CD8-positive, alpha-beta memory T cell (primary cell): ENCODE measurements at places on chromosomes 7 and 10.
A peak's percentile ranks its signal among the peaks of the same experiment; 100 is the strongest.

DNA sequence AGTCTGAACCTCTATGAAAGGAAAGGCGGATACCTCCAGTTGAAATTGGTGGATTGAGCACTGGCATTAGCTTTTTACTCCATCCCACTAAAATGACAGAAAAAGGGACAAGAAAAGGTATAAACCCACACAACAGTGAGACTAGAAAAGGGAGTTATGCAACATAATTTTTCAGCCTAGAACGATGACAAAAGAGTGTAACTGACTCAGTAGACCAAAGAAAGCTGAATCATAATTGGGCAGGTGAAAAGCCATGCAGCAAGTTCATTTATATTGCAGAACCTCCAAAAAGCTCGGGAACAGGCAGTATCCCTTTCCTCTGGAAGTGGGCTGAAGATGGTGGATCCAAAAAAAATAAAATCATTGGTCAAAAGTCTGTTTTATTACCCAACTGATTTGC, 30.5 kb upstream of the ZCCHC24 start:
- H3K36me3 ChIP-seq: no peaks in the 10 kb centered on the region
- no peaks in the 10 kb centered on the region for H3K27me3 ChIP-seq
- no peak overlapping the region for H3K4me3 ChIP-seq

DNA sequence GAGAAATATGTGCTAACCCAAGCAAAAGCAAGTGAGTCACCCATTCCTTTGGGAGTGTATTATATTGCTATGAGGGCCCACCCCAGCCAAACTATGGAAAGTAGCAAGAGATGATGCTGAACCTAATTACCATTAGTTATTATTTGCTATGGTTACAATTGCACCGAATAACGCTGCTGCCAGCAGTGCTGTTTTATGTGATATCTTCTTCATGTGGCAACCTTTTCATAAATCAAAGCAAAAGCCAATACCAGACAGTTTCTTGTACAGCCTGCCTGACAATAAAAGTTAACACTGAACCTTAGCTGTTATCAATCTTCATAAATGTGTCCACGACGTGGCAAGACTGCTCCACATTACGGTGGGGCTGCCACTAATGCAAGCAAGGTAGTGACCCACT, 241.7 kb upstream of the PLXNA4 start:
- DNase-seq: no peak
- no peak overlapping the region for H3K4me3 ChIP-seq
- no peak overlapping the region for H3K27ac ChIP-seq
- no peaks in the 10 kb centered on the region for H3K4me1 ChIP-seq

DNA sequence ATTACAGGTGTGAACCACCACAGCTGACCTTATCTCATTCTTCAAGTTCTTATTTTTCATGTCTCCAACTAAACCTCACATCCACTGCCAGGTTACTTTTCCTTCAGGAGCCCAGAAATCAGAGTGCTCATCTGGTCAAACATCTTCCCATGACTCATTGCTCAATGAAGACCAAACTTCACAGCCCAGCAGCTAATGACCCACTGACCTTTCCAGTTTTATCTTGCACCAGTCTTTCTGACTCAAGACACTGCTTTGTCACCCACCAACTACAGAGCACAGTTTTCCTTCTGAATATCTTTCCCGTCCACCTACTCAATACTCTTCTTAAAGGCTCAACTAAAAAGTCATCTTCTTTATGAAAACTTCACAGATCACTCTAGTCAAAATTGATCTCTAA, 245.1 kb downstream of the CHCHD3 start:
- H3K27me3 ChIP-seq: no peaks in the 10 kb centered on the region
- no peak overlapping the region for H3K4me3 ChIP-seq
- H3K36me3 ChIP-seq: no peaks in the 10 kb centered on the region
- H3K4me1 ChIP-seq: no peaks in the 10 kb centered on the region
- H3K27ac ChIP-seq: no peak overlapping the region

DNA sequence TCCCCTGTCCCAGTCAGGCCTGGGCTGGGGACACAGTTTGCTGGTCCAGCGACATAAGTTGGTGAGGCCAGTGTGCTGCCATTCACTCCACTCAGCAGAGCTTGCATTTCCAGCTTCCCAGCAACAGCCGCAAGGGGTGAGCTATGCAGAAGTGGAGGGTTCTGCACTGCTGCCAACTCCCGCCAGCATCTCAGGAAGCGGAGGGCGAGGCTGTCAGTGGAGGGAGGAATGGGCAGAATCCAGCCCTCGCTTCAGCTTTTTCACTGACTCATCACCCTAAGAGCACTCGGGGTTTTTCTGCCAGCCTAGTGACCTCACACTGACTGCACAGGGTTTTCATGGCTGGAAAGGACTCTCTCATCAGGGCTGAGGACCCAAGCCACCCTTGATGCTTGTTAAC, 625.1 kb upstream of the MKI67 start:
- H3K4me1 ChIP-seq: no peaks in the 10 kb centered on the region
- H3K27ac ChIP-seq: no peak overlapping the region
- H3K36me3 ChIP-seq: no peaks in the 10 kb centered on the region
- no peak for DNase-seq
- no peak overlapping the region for H3K4me3 ChIP-seq
- H3K27me3 ChIP-seq: no peaks in the 10 kb centered on the region

- no peak for DNase-seq
- H3K36me3 ChIP-seq: no peaks in the 10 kb centered on the region
- H3K4me3 ChIP-seq: no peak overlapping the region
- no peaks in the 10 kb centered on the region for H3K4me1 ChIP-seq
- no peak overlapping the region for H3K27ac ChIP-seq
- no peaks in the 10 kb centered on the region for H3K27me3 ChIP-seq
These were observed 98.6 kb upstream of the PHF14 start for GRCh38 chr7:10875080-10875479.

DNA sequence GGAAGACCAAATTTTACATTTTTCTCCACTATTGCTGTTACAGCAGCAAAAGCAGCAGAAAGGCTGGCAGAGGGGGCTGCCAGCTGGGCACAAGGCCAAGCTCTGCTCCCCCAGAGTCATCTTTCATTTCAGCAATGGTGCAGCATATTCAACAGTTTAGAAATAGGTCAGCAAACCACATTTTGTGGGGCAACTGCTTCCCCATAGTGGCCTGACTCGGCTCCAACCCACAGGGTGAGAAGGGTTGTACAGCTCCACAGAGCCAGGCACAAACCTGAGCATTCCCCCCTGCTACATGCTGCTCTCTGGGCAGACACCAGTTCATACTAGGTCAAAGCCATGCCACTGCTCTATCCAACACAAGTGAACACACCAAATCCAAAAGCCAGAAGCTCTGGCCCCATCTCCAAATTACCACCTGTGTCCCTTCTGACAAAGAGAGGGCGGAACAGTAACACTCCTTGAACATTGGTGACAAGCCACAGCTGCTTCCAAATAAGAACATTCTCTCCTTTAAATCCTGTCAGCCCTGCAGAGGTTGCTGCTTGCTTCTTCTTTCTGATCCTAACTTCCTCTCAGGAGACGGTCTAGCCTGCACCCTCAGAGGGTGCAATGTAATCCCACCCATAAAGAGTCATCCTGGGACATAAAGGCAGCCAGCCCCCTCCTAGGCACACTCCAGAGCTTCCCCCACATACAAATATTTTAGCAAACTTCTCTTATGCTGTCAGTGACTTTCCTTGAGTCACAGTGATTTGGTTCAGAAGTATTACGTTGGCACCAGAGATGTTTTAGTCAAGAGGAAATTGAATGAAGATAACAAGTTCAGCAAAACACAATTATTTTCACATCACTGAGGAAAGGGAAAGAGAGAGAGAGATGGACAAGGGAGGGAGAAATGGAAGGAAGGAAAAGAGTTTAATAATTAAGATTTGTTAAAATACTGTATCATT, 39.0 kb upstream of the SLIT1 start:
- H3K27ac ChIP-seq: no peak overlapping the region
- peaks cover 14% of the 10 kb centered on the region for H3K36me3 ChIP-seq
- no peak for DNase-seq
- no peak overlapping the region for H3K4me3 ChIP-seq

DNA sequence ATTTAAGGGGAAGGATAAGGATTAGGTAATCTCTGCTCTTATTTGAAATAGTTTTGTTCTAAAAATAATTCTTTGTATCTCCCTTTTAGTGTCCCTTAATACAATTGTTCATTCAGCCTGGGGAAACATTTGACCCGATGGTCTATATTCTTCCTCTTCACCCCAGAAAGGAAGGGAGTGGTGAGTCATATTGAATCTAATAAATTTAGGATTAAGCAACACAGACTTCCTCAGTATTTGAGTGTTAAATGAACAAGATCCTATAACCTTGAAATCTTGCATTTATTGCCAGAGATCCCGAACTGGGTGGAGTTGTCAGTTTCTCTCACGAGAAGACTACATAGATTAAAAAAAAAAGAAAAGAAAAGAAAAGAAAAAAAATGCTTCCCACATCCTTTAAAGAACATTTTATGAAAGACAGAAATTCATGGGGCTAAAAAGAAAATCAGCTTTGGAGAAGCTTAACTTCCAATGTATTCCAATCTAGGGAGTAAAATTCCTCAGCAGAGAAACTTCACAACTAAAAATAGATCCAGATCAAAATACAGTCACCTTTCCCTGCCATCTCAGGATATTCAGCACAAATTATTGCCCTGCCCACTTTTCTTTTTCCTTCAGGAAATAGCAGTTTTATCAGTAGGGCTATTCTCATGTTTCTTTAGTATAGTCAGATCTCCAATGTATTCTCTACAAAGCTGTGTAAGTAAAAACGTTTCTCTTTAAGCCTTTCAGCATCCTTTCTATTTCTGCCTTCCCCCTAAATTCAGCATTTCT, 82.2 kb downstream of the SEMA3D start:
- H3K27me3 ChIP-seq: no peaks in the 10 kb centered on the region
- no peaks in the 10 kb centered on the region for H3K36me3 ChIP-seq
- no peak overlapping the region for H3K4me3 ChIP-seq
- H3K4me1 ChIP-seq: no peaks in the 10 kb centered on the region
- no peak for DNase-seq
- H3K27ac ChIP-seq: no peak overlapping the region

- H3K36me3 ChIP-seq: no peaks in the 10 kb centered on the region
- no peaks in the 10 kb centered on the region for H3K27me3 ChIP-seq
- no peaks in the 10 kb centered on the region for H3K4me1 ChIP-seq
- no peak overlapping the region for H3K4me3 ChIP-seq
- peak overlapping the region; percentile 88 for H3K27ac ChIP-seq
- no peak for DNase-seq
These were observed 90.0 kb downstream of the CCDC71L start for GRCh38 chr7:106570948-106571418.
